ENCODE measurements at places on chromosomes 7 and 10.

GRCh38 chr10:3482200-3482993, 302.6 kb downstream of the KLF6 start:
- DNase-seq: no peak

- no peak for DNase-seq
Measured at GRCh38 chr10:49277973-49278372, 21.0 kb upstream of the C10orf71 start.

DNA sequence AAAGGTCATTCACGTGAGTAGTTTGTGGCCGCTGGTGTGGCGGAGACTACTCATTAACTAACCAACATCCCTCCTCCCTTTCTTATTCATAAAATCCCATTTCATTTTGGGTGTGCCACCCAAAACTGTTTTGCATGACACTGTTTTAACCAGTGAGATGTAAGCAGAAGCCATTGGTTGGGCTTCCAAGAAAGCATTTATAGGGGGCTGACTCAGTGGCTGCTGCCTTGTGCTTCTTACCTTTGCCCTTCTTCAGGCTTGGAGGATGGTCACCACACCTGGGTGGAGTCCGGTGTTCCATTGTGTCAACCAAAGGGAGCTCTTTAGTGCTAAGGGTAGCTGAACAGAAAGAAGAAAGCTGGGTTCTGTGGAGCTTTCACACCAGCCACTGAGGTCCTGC, 37.2 kb upstream of the EPC1 start:
- no peak for DNase-seq

GRCh38 chr7:101112233-101112632, 14.7 kb upstream of the SERPINE1 start:
- no peak for DNase-seq

- no peak for DNase-seq
Measured at GRCh38 chr10:29411666-29412315, 122.9 kb downstream of the LYZL1 start.

- DNase-seq: no peak
Measured at GRCh38 chr7:150432915-150433892, 17.2 kb upstream of the GIMAP8 start.

DNA sequence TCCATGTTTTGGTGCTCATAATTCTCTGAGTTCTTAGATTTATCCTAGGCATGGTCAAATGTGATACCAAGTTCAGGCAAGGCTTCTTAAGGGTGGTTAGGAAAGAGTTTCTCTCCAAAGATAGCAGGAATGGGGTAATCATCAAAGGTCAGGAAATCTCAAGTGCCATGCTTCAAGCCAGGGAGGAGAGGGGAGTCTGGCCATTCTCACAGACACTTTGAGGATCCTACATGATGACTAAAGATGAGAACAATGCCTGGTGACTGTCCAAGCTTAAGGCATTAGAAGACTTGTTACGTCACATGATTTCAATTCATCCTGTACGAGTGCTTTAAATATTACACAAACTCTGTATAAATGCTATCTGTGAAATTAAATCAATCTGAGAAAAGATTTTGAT, 59.4 kb downstream of the POM121L12 start:
- no peak for DNase-seq

- DNase-seq: no peak
Measured at GRCh38 chr7:130593033-130593432, 75.5 kb downstream of the COPG2 start.

GRCh38 chr7:150948791-150949251, 29.3 kb downstream of the KCNH2 start:
- no peak for DNase-seq

GRCh38 chr10:74641659-74642058, 184.7 kb upstream of the KAT6B start:
- no peak for DNase-seq

- no peak for DNase-seq
Measured at GRCh38 chr10:361203-362081, 226.2 kb downstream of the ZMYND11 start.

- DNase-seq: no peak
Measured at GRCh38 chr10:20993389-20993788, 96.3 kb upstream of the NEBL start.

- no peak for DNase-seq
Measured at GRCh38 chr7:43769791-43770465, 11.4 kb downstream of the BLVRA start.

- no peak for DNase-seq
Measured at GRCh38 chr7:121494516-121494915, 98.4 kb upstream of the FAM3C start.

DNA sequence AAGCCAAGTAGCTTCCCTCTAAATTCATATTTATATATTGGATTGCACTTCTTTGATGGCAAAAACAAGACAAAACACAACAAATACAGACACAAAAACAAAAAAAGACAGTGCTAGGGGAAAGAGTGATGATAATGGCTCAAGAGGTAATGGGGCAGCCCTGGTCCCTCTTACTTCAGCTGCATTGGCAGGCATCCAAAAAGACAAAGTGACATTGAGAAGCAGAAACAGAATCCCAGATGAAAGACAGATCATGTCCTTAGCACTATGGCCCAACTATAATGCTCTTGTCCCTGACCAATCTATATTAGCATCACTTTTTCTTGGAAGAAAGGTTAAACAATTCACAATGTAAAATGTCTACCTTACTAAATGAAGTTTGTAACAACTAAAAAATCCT, 76.2 kb downstream of the GPR85 start:
- DNase-seq: no peak

- DNase-seq: no peak
Measured at GRCh38 chr7:121000081-121000983, 11.8 kb downstream of the CPED1 start.

DNA sequence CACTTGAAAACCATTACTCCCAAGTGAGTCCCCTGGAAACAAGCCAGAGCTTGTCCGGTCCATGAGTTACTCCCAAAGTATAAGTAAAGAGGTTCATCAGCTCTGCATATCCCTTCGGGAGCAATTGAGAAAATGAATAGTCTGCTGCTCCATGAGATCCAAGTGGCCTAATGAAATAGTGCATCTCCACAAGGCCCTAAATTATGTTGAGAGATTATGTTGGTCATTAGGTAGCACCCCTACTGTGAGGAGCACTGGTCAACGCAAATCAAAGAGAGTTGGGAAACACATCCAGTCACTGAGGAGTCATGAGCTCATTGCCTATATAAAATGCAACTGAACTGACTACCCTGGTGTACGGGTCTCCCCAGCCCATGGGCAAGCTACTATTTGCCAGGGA, 205.5 kb upstream of the AOAH start:
- no peak for DNase-seq

- DNase-seq: no peak
Measured at GRCh38 chr10:123519861-123520260, 146.3 kb upstream of the GPR26 start.

DNA sequence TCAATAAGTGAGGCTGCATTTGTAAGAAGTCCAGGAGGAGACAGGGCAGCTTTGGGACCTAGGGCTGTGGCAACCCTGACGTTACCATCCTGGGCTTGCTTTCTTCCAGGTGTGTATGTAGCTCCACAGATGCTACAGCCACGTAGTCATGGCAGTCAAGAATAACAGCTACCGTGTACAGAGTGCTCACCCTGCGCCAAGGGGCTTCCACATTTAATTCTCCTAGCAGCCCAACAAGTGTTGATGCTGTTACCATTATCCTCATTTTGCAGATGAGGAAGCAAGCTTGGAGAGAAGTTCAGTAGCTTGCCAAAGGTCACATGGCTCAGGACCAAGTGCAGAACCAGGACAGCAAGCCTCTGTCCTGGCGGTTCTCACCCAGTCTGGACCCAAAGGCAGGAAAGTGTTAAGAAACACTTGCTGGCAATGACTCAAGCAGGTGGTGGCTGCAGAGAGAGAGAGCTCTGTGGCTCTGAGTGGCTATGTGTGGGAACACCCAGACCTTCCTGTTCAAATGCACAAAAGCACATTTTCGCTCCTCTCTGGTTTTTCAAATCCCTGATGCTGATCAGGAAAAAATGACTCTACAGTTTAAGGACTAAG, 89.8 kb downstream of the CREM start:
- no peak for DNase-seq

Data from stimulated activated CD4-positive, alpha-beta T cell treated with anti-CD3 and anti-CD28 coated beads, Interleukin-1b, Interleukin-23, amount 100 ng/mL, for 4 hours (primary cell).